ENCODE measurements at places on chromosomes 13 and 19.

- no peak for DNase-seq
These were observed 521 bp upstream of the SHISA2 start for GRCh38 chr13:26052337-26052736.

GRCh38 chr13:79782541-79783205, 301.7 kb downstream of the NDFIP2 start:
- no peak for DNase-seq

DNA sequence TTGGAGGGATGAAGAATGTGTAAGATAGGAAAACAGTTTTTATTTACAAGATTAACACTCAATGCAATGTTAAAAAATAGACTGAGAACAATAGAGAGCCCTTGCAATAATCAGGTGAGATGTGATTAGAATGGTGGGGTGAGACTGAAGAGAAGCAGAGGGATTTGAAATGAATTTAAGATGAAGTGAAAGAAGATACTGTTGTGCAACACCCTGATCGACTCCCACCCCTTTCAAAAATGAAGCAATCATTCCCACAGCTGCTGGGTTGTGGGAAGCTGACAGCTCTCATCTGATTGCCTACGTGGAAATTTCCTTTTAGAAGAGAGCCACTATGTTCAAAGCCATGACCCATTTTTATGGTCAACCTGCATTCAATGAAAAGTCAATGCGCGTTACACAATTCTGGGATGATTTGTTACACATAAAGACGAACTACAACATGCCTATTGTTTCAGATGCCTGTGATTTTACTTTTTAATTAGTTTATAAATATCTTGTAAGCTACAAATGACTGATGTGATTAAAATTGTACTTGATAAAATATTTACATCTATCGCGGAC, 1374.8 kb downstream of the PCDH9 start:
- no peak for DNase-seq

DNA sequence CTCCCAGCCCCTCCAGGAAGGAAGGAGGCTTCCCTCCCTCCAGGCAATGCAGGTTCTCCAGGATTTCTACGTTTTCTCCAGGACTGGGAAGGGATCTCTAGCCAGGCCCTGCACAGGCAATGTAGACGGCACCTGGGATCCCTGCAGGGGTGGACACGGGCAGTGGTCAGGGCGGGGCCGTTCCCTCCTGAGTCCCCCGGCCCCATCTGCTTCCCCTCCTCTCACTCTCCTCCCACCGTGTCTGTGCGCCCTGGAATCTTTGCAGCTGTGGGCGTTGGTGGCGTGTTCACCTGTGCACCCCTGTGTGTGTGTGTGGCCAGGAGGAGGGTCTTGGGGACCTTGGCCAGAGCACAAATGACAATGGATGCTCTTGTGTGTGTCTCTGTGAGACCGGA, 10.0 kb downstream of the NRTN start:
- no peak for DNase-seq

DNA sequence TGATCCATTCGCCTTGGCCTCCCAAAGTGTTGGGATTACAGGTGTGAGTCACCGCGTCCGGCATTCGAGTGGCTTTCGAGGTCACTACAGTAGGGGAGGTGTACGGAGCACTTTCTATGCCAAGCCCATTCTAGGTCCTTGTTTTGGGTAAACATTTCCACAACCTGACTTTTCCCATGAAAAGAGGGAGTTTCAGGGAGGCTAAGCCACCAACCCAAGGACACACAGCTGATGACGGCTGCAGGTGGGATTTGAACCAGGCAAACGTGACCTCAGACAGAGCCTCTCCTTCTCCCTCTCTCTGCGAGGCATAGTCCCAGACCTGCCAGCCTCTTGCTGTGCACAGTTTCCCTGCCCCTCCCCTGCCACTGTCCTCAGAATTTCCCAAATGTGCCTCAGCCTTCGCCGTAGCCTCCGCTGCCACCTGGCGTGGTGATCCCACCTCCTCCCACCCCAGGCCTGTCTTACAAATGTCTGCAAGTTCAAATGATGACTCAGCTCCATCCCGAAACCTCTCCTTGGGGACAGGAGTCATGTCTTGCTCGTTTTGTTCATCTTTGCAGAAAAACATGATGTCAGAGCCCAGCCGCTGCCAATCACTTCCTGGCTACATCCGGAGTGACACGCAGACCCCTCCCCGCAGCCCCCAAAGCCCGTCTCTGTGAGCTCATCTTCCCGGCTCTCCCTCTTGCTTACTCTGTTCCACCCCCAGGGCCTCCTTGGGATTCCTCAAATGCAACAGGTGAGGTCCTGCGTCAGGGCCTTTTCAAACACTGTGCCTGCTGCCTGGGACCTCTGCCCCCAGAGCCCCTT, 6.6 kb upstream of the GADD45B start:
- peak; percentile 35 for DNase-seq

DNA sequence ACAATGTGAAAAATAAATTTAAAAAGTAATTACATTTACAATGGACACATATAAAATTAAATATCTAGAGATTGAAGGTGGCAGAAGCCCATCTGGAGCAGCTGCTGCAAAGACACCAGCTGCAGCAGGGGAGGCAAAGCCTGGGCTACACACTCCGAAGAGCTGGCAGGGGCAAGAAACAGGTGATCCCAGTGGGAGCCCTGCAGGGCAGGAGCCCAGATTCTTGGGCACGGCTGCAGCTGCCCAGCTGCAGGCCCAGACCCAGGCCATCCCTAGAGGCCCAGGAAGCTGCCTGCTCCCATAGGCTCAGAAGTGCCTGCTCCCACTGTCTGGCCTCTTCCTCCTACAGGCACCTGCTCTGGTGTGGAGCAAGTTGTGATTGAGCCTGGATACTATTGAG, 1547.9 kb upstream of the SPRY2 start:
- DNase-seq: no peak

DNA sequence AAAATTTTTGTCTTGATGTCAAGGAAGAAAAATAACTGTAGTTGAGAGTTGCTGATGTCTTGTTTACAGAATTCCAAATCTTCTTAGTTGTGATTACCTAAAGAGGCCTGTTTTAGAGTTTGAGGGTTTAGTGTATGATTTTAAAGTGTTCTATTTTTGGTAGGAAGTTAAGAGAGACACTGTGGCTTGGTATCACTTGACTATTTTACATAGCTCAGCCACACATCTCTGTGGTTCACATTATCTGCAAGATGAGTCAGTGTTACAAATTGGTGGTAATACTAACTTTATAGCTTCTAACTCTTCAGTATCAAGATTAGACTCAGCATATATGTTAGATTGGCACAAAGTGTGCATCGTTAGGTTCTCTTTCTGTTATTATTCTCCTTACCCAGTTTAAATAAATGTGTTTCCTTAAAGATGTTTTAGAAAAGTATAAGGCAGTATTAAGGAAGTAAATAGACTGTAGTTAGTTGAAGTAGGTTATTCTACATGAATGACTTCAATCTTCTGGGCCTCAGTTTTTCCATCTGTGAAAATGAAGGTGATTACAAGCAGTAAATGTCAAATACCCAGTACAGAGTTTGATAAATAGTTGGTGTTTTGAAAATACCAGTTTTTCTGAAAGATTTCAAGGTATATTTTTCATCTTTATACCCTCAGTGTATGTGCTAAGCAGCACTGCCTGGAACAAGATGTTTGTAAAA, 33.4 kb downstream of the COG6 start:
- DNase-seq: no peak

- no peak for DNase-seq
These were observed 214.4 kb downstream of the SPRY2 start for GRCh38 chr13:80126389-80127068.

DNA sequence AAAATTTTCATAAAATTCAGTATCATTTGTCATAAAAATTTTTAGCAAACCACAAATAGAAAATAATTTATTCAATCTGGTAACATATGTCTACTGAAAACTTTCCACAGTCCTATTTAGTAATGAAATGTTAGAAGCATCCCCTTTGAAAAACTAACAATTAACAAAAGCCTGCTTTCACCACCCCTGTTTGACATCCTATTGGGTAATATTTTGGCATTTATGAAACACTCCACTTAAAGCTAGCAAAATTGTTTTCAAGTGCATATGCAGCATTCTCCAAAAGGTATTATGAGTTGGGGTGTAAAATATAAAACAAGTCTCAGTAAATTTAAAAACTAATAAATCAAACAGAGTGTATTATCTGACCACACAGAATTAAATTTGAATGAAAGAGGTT, 189.4 kb downstream of the NBEA start:
- no peak for DNase-seq

- peak; percentile 96 for DNase-seq
These were observed at the start of gene ZNF628 for GRCh38 chr19:55476100-55476775. TSS of gene ZNF628 (plus strand) at chr19:55476617. CDS start at chr19:55479911, 3,294 bp downstream.

DNA sequence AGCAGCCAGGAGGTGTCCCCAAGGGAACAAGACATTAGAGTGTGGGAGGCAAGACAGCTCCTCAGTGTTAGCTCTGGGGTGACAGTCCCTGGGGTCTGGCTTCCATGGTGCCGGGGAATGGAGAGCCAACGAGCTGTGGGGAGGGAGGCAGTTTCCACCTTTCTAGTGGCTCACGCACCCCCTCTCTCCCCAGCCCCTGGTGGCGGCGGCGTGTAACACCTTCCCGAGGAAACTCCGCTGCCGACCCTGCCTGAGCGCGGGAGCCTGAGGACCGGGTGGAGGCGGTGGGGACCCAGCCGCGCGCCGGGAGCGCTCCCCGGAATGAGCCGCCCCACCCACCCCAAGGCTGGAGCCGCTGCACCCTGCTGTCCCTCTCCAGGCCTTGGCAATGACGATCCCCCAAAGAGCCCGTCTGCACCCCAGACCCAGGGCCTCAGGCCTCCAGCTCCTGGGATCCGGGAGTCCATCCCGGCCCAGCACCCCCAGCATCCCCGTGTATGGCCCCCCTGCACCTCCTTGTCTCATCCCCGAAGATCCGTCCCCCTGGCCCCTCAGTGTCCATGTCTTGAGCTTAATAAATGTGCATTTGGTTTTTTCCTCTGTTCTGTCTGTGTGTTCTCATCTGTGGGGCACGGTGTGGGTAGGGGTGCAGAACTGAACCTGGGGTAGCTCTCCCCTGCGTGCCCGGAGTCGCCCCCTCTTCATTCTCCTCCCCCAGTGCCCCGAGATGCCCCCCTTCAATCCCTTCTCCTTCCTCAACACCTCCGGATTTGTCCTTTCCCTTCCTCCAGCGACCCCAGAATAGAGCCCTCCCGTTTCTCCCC, 622 bp upstream of the FXYD5 start:
- DNase-seq: peak; percentile 59

DNA sequence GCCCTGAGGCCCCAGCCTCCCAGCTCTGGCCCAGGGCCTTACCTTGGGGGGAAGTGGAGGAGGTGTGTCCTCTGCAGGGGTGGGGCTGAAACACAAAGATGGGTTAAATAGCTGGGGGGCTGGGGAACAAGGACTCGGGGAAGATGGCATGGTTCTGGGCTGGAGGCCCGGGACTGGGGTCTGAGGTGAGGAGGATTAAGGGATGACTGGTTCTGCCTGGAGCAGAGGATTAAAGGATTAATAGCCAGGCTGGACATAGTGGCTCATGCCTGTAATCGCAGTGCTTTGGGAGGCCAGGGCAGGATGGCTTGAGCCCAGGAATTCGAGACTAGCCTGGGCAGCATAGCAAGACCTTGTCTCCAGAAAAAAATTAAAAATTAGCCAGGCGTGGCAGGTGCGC, 11.6 kb downstream of the MAP4K1 start:
- no peak for DNase-seq

DNA sequence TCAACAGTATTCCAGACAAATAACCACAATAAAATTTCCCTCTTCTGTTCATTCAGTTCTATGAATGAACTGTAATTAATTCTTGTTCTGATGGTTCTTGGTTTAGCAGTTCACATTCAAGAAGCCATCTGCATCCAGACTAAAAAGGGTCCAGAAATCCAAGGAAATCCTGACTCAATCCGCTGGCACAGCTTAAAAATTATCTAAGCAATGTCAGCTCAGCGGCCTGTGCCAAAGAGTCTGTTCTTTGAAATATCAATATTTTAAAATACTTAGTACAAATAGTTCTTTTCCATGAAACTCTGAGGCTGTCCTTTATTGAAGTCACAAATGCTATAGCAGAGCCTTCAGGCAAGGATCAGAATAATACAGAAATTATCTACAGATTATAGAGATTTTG, 57.2 kb downstream of the DHRS12 start:
- DNase-seq: no peak

Data from ACHN (cell line).